Endodermal cell (in vitro differentiated cells): ENCODE measurements at places on chromosomes 2 and 18. TPM values are rescaled to one million over a fixed set of nuclear protein-coding genes. Genes with fewer than 3 reads are reported as not detected.

Gene SERPINB12
- total RNA-seq, result not detected in 3 replicates

Gene SOX11
- total RNA-seq, result 29.6 to 50.6 TPM (median 48.9 TPM) in 3 replicates

Gene UCN
- total RNA-seq, result 0.75 to 0.84 TPM in 2 of 3 replicates, not detected in the other

Gene ATF2
- total RNA-seq, result 46.2 and 53.0 TPM in 2 replicates

Gene ETAA1
- total RNA-seq, result 18.7 and 18.9 TPM in 2 replicates

Gene UGT1A8
- not detected in 3 replicates for total RNA-seq

Gene GCG
- total RNA-seq, result not detected in 2 replicates

Gene HK2
- total RNA-seq, result 21.5 to 667 TPM (median 22.2 TPM) in 3 replicates

Gene REG3A
- not detected in 2 replicates for total RNA-seq

Gene HOXD10
- 0.94 TPM in 1 of 3 replicates, not detected in the others for total RNA-seq

Gene GALNT5
- 0.11 to 0.17 TPM in 2 of 3 replicates, not detected in the other for total RNA-seq

Gene ATL2
- 139 to 232 TPM (median 151 TPM) in 3 replicates for total RNA-seq

Gene COL5A2
- total RNA-seq, result 117 to 313 TPM (median 126 TPM) in 3 replicates

Gene TWIST2
- 0.75 TPM in 1 of 3 replicates, not detected in the others for total RNA-seq

Gene SOWAHC
- 13.4 to 14.9 TPM (median 14.0 TPM) in 3 replicates for total RNA-seq

Gene CNTNAP5
- total RNA-seq, result 4.4 to 8.2 TPM (median 5.9 TPM) in 3 replicates

Gene ARHGAP25
- total RNA-seq, result 2.1 and 2.6 TPM in 2 replicates

Gene LONRF2
- 0.23 to 0.84 TPM (median 0.71 TPM) in 3 replicates for total RNA-seq

Gene FHOD3
- total RNA-seq, result 1.5 and 2.8 TPM in 2 replicates

Gene RGPD8
- 12.6 and 17.1 TPM in 2 replicates for total RNA-seq

Gene ASAP2
- 9.4 to 26.6 TPM (median 20.4 TPM) in 3 replicates for total RNA-seq

Gene LCT
- total RNA-seq, result 0.11 TPM in 2 replicates
